CD4-positive, alpha-beta T cell treated with Interleukin-2 at 100 ng/mL for 4 hours (primary cell): ENCODE measurements at places on chromosomes 2 and 18.

GRCh38 chr18:3441290-3441689, 8.7 kb upstream of the TGIF1 start:
- DNase-seq, result peak; percentile 25

DNA sequence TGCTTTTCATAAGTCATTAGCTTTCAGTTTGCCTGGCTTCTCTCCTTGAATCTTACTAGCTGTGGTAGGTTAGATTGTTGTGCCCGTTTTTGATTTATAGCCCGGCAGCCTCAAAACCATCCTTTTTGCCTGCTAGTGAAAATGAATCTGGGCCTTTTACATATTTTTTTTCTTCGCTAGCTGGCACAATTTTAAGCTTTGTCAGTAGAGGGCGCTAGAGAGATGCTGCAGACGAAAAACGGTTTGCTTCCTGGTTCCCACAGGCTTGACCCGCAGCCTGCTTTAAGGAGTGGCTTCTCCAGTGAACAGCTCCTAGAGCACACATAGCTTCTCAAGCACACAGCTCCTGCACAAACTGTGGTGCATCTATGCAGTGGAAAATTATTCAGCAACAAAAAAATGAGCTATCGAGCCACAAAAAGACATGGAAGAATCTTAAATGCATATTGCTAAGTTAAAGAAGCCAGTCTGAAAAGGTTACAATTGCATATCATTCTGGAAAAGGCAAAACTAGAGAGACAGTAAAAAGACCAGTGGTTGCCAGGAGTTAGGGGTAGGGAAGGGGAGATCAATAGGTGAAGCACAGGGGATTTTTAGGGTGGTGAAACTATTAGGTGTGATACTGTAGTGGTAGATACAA, 47.9 kb downstream of the E2F6 start:
- DNase-seq, result no peak

GRCh38 chr2:19392191-19392590, 33.8 kb upstream of the OSR1 start:
- no peak for DNase-seq

DNA sequence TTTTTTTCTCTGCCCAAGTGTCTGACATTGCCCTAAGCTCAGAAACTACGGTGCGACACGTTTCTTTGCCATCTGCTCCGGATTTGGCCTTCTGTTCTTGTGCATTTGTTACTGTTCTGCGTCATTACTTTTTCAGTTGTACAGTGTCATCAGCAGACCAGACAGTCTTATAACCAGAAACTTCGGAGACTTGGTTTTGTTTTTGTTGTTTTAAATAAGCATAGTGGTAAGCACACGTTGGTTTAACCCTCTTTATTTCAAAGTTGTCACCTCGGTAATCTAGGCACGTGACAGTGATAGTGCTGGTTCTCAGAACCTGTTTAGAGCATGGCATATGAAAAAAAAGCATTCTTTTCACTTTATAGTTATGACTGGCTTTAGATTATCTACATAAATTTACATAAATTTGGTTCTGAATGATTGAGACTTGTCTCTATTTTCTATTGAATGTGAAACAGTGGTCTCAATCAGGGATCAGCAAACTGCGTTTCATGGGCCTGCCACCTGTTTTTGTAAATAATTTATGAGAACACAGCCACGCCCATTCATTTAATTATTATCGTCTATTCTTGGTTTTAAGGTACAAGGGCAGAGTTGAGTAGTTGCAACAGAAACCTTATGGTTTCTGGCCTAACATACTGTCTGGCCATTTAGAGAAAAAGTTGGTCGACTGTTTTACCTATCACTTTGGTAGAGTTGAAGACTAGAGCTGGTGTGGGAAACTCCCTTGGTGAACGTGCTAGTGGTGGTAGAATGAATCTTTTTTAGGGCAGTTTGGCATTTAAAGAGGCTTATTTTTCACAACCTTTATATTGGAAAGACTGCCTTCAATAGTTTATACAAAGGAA, 106.5 kb downstream of the ZNF532 start:
- no peak for DNase-seq

- no peak for DNase-seq
These were observed 91.4 kb downstream of the ACSL3 start for GRCh38 chr2:222952204-222952603.

DNA sequence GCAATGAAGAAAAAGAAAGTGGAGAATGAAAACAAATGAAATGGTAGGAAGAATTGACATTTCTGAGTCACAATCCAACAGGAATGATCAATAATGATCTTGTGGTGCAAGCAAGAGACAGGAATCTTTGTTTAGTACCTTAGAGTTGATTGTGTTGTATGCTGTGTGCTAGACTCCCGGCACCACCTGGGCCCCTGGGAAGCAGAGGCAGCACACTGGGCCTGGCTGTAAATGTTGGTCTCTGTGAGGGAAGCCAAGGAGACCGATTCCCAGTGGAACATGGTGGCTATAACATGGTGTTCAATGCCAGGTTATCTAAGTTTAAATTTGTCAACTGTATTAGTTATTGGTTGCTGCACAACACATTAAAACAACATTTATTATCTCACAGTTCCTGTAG, 9.8 kb upstream of the CWC22 start:
- DNase-seq, result no peak
